ENCODE measurements at places on chromosomes 2 and 18. TPM values are rescaled to one million over a fixed set of nuclear protein-coding genes. Genes with fewer than 3 reads are reported as not detected.

Gene CNGA3
- not detected for total RNA-seq

Gene SRD5A2
- total RNA-seq: not detected

Gene HOXD1
- total RNA-seq: not detected

Gene FOXD4L1
- not detected for total RNA-seq

Gene LRRTM4
- not detected for total RNA-seq

Gene TMBIM1
- total RNA-seq: 80.8 TPM

Gene SLC4A1AP
- 22.8 TPM for total RNA-seq

Gene GATA6
- total RNA-seq: 4.0 TPM

Gene UGGT1
- 25.6 TPM for total RNA-seq

Gene EMILIN1
- 0.11 TPM for total RNA-seq

Gene KRCC1
- total RNA-seq: 3.6 TPM

Gene TSPYL6
- total RNA-seq: not detected

Gene C18orf54
- 0.33 TPM for total RNA-seq

Gene LDLRAD4
- total RNA-seq: 31.0 TPM

Gene PRSS56
- not detected for total RNA-seq

Gene CNPPD1
- 41.0 TPM for total RNA-seq

Gene SULT1C2
- total RNA-seq: not detected

Gene ZNF532
- 3.4 TPM for total RNA-seq

Gene RAB6D
- total RNA-seq: not detected

Gene RAB3GAP1
- total RNA-seq: 32.8 TPM

Gene DUSP19
- total RNA-seq: not detected

Gene SIX3
- not detected for total RNA-seq

Gene RBM43
- total RNA-seq: 12.1 TPM

Gene NYAP2
- total RNA-seq: not detected

Gene ADD2
- 3.0 TPM for total RNA-seq

Gene EFHD1
- total RNA-seq: 0.92 TPM

Gene LBX2
- not detected for total RNA-seq

Gene ARHGAP25
- 35.8 TPM for total RNA-seq

Gene ITGB6
- total RNA-seq: not detected

Gene HOXD13
- total RNA-seq: not detected

Gene DSC2
- total RNA-seq: not detected

Gene SERPINE2
- 2.8 TPM for total RNA-seq

Gene GBX2
- not detected for total RNA-seq

Gene INHBB
- not detected for total RNA-seq

Gene CNNM3
- total RNA-seq: 40.1 TPM

Gene SLC11A1
- 0.92 TPM for total RNA-seq

Gene CCL20
- total RNA-seq: 2.3 TPM

Gene CENPA
- 0.62 TPM for total RNA-seq

Gene HSBP1L1
- 20.4 TPM for total RNA-seq

Gene MRO
- not detected for total RNA-seq

Gene RAX
- total RNA-seq: not detected

Gene GPAT2
- 0.98 TPM for total RNA-seq

Gene CCDC74B
- 0.22 TPM for total RNA-seq

Gene CLIP4
- total RNA-seq: 40.7 TPM

Gene C2orf81
- 1.8 TPM for total RNA-seq

Gene FOXI3
- total RNA-seq: not detected

Gene PDCD1
- 8.0 TPM for total RNA-seq

Gene ABCA12
- total RNA-seq: not detected

Gene DYNAP
- total RNA-seq: not detected

Gene ATP5F1A
- 212 TPM for total RNA-seq

Gene PDK1
- 36.6 TPM for total RNA-seq

Gene TRABD2A
- 142 TPM for total RNA-seq

Gene BABAM2
- 33.1 TPM for total RNA-seq

Gene GALNT14
- not detected for total RNA-seq

Gene PLB1
- total RNA-seq: 0.90 TPM

Gene UGT1A8
- total RNA-seq: not detected

Gene TANC1
- total RNA-seq: 0.24 TPM
